OCI-LY7 (cell line): ENCODE measurements at places on chromosomes 1 and 21. TPM values are rescaled to one million over a fixed set of nuclear protein-coding genes. Genes with fewer than 3 reads are reported as not detected.
A peak's percentile ranks its signal among the peaks of the same experiment; 100 is the strongest.

GRCh38 chr1:52727114-52727586 lies 897 bp downstream of the ZYG11B start:
- peak; percentile 12 for DNase-seq

Gene LORICRIN
- not detected in 2 replicates for total RNA-seq

Gene OR2T11
- 0.13 TPM in 1 of 2 replicates, not detected in the other for total RNA-seq

DNA sequence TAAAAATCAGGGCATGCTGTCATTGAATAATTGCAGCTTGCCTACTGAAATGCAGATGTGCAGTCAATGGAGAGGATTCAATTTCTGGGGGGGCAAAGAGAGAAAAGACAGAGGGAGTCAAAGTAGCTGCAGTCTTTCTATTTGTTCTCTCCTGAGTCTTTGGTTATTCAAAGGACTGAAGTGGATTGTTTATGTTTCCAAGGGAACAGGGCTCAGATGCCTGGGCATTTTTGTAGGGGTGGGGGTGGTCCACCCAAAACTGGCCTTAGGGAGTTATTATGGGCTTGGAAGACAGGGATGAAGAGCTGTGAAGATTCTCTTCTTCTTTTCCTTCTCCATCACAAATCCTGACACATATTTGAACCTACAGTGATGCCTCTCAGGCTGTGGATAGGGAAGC lies 408.8 kb upstream of the DAB1 start:
- DNase-seq, result no peak

DNA sequence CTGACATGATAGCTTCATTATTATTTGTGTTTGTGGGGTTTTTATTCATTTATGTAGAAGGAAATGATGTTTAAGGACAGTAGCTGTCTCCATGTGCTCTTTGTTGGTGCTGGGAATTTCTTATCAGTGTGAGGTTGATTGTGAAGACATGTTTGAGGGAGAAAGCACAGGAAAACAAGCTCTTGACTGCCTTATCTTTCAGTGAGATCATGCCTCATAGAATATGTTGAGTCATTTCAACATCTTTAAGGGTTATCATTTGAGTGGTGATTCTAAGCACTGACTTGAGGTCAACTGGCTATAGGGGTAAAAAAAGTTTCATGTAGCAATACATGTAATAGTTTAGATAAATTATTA lies 405.1 kb upstream of the ADAMTS5 start:
- no peak for DNase-seq

DNA sequence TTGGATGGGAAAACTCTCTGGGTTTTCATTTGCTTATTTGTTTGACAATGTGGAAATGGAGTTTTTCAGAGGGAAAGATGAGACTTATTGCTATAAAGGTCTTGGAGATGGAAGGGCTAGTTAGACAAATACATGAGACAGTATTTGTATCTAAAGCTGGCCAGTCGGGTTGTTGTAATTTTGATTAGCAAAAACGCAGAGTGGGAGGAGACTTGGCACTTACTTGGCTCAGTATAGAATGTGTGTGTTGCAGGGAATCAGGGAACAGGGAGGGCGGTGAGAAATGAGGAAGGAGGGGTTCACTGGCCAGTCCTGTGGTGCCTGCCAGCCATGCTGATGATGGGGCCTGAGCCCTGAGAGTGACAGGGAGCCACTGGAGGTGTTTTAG lies 6.0 kb upstream of the FOXE3 start:
- no peak for DNase-seq

Gene CLEC20A
- not detected in 2 replicates for total RNA-seq

DNA sequence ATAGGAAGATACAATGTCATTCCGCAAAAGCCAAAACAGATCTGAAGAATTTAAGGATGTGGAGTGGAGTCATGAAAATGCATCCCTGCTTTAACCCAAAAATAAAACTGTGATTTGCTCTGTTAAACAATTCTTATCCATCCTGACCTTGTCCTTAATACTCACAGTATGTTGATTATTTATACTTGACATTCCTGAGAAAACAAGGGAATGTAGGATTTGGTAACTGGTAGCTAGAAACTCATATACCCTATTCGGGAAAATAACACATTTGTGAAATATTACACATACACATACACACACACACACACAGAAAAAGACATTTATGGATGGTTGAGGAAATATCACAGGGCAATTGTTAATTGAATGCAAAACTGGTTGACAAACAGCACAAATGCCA lies 80.2 kb downstream of the FMN2 start:
- no peak for DNase-seq

- no peak for DNase-seq
These were observed 18.9 kb downstream of the SGIP1 start for GRCh38 chr1:66552829-66553228.

- DNase-seq, result no peak
These were observed 172.2 kb downstream of the PRDM16 start for GRCh38 chr1:3241236-3241550.

DNA sequence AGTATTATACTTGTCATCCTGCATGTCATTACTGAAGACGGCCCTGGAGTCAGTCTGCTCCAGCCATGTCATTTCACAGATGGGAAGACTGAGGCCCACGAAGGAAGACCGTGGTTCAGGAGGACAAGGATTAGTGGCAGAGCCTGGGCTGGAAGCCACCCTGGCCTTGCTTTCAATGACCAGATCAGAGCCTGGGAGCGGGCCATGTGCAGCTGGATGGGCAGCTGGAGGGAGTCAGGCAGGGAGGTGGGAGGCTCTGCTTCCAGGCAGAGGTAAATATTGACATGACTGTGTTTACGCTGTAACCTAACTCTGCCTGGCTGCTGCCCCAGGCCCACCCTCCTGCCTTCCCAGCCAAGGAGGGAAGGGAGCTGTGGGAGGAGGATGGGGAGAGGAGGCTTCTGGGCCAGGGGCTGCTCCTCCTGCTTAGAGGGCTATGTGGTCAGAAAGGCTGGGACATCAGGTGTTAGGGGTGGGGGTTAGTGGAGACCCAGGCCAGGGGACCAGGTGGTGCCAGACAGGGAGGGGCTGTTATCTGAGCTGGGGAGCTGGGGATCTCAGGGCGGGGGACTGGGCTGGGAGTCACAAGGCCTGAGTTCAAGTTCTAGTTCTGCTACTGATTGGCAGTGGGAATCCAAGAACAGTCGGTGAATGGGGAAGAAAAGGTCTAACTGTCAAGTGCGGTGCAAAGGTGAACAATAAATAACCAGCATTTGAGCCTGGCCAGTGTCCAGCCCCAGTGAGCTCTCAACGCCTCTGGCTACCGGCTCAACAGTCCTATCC lies 48.5 kb upstream of the ECE1 start:
- no peak for DNase-seq

Gene ERG
- total RNA-seq, result not detected in 2 replicates

Gene UBL4B
- not detected in 2 replicates for total RNA-seq

Gene ZNF683
- total RNA-seq, result not detected in 2 replicates

GRCh38 chr1:154616659-154617345 lies 8.8 kb upstream of the ADAR start:
- no peak for DNase-seq

Gene NRDC
- total RNA-seq, result 156 and 162 TPM in 2 replicates

- no peak for DNase-seq
These were observed 1046.2 kb downstream of the AMY1C start for GRCh38 chr1:104795931-104796330.

- peak; percentile 71 for DNase-seq
These were observed 24.4 kb upstream of the CLDN14 start for GRCh38 chr21:36504067-36505058.

GRCh38 chr1:47437447-47438164 lies at the start of gene FOXD2:
TSS of gene FOXD2 (plus strand) at chr1:47438044. CDS start at chr1:47438136, 92 bp downstream.
- DNase-seq, result peak; percentile 97

- no peak for DNase-seq
These were observed 1.2 kb upstream of the NBPF1 start for GRCh38 chr1:16614361-16615252.

DNA sequence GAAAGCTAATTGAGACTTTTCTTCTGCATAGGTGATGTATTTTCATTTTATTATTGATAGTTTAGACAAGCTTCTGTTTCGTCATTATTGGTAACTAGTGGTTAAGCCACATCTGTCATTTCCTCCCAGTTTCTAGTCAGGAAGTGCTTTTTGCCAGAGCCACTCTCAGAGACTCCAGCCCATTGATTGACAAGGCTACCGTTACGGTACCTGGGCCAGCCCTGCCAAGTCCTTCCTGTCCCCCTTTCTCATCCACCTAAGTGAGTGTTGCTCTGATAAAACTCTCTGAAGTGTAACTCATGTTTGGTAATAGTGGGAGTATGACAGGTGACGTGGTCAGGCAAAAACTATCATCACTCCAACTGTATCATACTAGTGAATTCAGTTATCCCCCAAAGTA lies 29.6 kb upstream of the AGL start:
- DNase-seq, result peak; percentile 34

Gene CD1C
- total RNA-seq, result 16.0 and 28.7 TPM in 2 replicates

DNA sequence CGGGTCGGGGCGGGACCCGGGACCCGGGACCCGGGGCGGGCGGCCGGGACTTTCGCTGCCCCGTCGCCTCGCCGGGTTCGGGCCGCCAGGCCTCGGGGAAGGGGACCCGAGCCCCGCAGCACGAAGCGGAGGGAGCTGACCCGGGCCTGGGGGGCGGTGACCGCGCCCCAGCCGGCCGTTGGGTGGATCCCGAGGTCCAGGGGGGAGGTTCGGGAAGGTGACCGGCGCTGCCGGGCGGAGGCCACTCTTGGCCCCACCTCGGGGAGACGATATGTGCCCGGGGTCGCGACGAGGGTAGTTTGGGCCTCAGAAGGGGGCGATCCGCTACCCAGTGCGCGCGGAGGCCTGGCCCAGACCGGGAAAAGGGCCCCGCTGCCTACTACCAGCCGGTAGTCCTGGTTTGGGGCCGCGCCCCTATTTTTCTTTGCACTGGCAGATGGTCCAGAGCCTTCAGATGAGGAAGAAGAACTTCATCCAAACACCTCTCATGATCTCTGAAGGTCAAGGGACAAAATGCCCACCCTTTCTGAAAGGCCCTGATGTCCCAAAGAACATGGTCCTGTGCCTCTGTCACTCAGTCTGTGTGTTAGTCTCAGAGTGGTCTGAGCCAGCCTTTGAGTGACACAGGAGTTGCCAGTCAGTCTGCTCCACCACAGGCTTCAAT lies 766 bp downstream of the AGO4 start:
- peak; percentile 45 for DNase-seq

GRCh38 chr1:156502894-156503697 lies 2.5 kb upstream of the MEF2D start:
- DNase-seq, result no peak

DNA sequence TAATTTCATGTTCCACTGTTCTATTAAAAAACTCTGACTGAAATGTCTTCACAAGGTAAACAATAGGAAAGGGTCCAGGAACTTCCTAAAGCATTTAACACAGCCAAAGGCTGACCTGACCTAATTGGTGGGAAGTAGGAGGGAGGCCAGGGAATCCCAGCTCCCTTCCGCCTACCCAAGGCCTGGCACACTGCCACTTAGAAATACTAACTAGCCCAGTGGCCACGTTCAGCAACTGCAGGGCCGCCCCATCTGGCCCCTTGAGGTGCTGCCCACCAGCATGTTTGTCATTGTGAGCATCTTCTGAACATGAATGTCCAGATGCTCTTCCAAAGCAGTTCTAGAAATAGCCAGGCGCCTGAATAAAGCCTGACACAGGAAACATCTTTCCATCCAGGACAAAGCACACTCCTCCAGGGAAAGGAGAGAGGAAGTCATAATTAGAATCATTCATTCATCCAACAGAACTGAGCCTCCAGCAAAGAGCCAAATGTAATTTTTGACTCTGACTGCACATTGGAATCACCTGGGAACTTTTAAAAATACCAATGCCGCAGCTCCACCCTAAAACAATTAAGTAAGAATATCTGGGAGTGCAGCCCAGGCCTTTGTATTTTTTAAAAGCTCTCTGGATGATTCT lies 44.6 kb upstream of the BCL9 start:
- peak; percentile 8 for DNase-seq

Gene PTGFRN
- not detected in 2 replicates for total RNA-seq

GRCh38 chr1:25253911-25254310 lies 6.7 kb upstream of the RSRP1 start:
- no peak for DNase-seq

DNA sequence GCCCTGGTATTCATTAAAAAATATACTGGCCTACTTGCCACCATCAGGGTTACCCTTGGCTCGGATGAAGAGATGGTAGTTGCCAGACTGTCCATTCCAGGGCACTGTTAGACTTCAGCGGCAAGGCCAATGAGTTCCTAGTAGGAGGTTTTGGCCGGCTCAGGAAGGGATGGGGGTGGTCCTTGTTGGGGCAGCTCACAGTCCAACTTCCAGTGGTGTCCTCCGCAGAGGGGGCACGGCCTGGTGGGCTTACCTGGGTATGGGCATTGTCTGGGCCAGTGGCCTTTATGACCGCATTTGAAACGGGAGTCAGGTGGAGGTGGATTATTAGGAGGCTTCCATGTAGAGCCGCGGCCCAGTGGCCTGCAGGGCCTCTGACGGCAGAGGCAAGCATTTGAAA lies 139.1 kb upstream of the ETV3 start:
- no peak for DNase-seq

GRCh38 chr1:206702260-206702659 lies 17.6 kb downstream of the MAPKAPK2 start:
- DNase-seq, result no peak

Gene DEGS1
- 44.4 and 53.2 TPM in 2 replicates for total RNA-seq

DNA sequence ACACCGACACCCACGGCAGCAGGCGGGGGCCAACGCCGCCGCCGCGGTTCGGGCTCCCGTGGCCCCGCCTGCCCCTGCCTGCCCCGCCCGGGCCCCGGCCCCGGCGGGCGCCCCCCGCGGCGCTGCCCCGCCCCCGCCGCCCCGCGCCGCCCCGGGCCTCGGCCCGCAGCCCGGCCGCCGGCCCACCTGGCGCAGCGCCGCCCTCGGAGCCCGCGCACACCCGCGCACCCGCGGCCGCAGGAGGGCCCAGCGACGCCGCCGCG lies at the start of gene WNT3A:
WNT3A (plus strand) TSS at position 213 of the 263 bp plus-strand sequence. CDS start 131 bp downstream, outside the sequence.
- no peak for DNase-seq
